Right atrium auricular region (tissue), 2 donors: ENCODE measurements at places on chromosomes 12 and 14.

DNA sequence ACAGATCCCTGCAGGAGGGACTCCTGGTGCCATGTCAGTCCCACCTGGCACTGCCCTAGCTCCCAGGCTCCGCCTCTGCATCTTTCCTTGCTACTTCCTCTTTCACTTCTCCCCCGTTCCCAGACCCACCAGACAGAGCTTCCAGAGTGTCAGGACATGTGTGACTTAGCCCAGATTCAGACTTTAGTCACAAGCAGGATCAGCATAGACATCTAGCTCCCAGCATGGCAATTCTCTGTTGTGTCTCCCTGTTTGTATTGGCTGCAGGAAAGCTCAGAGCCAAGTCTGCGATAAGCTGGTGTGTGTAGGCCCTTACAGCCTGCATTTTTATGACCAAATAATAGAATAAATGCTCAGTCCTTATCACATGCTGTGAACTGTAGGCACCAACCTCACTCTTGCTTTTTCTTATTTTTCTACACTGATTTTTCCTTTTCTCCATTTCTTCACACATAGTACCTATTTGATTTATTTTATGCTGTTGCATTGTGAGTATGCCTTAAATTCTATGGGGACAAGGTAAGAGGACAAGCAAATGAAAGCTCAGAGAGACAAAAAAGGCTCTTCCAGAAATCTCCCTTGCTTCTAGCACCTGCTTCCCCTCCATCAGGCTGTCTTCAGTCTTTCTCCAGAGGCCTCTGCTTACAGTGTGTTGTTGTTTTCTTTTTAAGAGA, 5.9 kb downstream of the DHRS2 start:
- DNase-seq: no peak

DNA sequence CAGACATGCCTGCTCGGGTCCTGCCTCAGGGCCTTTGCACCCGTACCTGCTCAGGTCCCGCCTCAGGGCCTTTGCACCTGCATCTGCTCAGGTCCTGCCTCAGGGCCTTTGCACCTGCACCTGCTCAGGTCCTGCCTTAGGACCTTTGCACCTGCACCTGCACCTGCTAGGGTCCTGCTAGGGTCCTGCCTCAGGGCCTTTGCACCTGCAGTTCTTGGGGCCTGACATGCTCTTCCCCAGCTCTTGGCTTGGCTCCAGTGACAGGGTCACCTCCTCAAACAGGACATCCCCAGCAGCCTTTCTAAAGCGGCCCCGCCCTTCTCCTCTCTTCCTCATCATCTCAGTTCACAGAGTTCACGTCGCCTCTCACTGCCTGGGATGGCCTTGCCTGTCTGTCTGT, 54.9 kb upstream of the NCOR2 start:
- no peak for DNase-seq

DNA sequence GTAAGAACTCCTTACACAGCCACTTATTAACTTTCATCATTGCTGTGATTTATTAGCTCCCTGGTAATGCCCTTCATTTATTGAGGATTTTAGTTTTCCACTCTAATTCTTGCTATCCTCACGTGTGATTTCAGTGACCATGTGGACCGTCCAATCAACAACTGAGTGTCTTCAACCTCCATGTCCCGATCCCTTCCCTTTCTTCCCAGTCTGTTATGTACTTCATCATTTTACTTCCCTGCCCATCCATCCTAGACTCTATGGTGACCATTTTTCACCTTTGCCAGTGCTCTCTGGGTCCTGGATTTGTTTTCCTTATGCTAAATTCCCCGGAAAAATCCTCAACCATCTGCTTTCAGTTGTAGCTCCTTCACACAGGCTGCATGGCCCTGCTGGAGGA, 111.0 kb downstream of the MSRB3 start:
- no peak for DNase-seq

DNA sequence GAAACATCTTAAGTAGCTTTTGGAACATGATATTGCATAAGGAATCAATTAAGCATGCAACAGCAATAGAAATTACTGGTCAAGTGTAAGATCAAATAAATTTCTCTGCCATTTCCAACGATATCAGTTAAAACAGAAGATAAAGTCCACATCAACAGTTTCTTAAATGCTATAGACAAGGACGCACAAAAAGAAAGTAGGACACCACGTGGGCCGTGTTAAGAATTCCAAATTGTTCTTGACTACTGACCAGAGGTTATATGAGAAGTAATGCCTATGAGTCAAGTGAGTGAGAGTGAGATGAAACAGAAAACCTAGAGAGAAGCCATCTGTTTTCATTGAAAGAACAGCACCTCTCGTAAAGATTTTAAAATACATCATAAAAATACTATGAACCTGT, 318.2 kb downstream of the TMEM117 start:
- no peak for DNase-seq

DNA sequence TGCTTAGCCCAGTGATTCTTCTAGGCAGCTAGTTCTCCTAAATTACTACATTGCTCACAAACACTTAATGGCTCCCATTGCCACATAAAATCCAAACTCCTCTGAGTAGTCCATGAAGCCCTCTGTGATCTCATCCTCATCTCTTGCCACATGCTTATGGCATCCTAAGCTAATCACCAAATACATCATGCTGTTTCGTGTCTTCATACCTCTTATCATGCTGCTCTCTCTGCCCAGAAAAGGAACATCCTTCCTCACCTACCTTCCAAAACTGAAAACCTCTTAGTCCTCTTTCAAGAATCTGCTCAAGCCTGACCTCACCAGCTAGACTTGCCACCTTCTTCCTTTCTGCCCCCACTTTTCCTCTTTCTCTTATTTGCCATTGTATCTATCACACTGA, 108.5 kb downstream of the DUSP6 start:
- no peak for DNase-seq

- no peak for DNase-seq
These were observed 795 bp upstream of the ACOT2 start for GRCh38 chr14:73567951-73568885.

DNA sequence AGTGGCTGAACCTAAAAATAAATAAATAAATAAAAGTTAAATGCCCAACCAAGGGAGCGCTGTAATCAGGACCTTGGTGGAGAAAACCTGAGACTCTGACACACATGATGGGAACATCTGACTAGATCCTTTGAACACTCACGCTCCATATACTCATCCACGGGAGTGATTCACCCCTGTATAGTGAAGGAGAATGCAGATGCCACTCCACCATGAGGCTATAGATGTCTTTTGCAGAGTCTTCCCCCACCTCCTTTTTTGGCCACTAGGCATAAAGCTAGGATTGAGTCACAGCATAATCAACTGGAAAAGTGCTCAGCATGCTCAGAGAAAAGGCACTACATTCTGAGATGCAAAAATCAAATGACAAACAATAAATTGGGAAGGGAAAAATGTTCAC, 19.0 kb downstream of the ADAM20 start:
- no peak for DNase-seq

DNA sequence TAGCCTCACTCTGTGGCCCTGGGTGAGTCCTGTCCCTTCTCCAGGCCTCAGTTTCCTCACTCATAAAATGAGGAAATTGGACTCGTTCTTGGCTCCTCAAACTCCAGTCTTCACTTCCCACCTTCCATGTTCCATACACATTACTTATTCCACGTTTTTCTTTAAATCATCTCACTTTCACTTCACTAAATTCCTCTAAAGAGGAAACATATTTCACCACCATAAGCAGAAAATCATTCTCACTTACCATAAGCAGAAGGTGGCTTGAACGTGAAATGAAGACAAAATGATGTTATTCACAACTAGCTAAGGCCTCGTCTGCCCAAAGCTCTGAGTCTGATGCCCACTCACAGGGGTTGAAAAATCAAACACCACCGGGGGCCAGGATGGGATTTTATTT, 278.3 kb downstream of the ADGRD1 start:
- DNase-seq: no peak

- DNase-seq: no peak
These were observed 179.9 kb downstream of the ADCK1 start for GRCh38 chr14:77979666-77980351.

DNA sequence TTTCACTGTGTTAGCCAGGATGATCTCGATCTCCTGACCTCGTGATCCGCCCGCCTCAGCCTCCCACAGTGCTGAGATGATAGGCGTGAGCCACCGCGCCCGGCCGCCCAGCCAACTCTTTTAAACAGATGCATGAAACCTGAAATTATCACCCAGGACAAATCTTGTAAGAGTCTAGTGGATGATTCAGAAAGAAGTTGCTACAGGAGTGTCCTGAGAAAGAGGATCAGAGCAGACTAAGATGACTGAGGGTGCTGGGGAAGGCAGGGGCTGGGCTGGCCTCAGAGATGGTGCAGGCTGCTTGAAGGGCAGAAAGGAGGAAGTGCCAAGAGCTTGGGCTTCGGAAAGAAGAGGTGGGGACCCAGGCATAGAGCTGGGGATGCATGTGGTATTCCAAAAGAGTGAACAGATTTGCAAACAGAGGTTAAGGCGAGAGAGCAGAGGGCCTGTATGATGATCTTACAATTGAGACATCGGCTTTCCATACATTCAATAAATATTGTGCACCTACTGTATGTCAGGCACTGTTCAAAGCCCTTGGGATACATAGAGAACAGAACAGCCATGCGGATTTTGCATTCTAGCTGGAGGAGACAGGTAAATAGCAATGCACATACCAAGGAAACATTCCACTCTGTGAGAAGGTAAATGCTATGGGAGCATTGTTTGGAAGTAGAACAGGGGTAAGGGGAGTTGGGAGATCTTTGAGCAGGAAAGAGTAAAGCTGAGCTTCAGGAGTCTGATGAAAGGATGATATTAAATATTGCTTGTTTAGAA, 7.4 kb upstream of the CD9 start:
- DNase-seq: no peak

DNA sequence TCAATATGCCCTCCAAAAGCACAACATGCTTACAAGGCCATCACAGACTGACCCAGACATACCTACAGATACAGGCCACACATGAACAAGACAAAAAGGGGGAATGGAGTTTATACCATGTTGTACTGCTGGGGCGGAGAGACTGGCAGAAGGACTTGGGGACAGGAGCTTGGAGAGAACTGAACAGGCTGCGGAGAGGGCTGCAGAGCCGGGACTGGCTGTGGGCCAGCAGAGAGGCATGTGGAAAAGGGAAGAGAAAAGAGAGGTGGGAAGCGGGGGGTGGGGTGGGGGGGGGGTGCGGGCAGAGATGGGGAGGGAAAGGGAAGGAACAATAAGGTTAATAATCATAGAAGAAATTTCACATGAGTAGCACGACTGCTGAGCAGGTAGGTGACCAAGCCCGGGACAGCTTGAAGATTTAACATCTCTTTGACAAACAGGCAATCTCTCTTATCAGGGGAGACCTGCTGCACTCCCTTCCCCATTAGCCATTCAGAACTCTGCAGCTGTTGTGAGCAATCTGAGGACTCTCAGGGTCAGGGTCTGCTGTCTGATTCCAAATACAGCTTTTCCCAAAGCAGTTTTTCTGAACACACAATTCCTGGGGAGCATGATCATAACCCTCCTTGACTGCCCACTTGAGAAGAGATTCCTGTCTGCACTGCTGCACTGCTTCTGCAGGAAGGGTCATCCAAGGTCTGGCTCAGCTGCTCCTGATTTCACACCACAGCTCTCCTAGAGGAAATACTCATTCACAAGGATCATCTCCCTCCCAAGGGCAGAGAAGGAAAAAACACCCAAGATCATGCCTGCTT, 21.6 kb upstream of the STAC3 start:
- DNase-seq: no peak

DNA sequence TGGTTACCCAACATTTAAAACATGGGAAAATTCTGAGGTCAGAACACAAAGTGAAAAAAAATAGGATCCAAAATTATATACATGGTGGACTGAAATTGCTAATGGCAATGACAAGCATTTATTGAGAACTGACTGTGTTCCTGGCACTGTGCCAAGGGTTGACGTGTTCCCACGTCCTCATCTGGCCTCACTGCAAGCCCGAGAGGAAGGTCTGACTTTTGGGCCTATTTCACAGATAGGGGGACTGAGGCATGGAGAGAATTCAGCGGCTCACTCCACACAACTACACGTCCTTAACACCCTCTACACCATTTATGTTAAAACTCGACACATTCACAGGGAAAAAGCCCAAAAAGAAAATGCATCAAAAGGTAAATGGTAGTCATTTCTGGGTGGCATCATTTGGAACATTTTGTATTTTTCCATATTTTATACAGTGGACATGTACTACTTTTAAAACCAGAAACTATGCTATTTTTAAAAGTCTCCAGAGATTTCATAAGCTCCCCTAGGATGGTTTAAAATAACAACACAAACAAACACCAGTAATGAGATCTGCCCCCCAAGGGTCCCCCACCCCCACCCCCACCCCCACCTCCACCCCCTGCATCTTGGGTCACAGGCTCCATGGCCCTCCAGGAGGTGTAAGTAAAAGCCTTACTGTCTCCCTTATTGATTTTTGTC, 27.7 kb downstream of the CLMN start:
- DNase-seq: peak; percentile 78

- no peak for DNase-seq
These were observed 25.6 kb upstream of the GPATCH2L start for GRCh38 chr14:76126076-76126475.

GRCh38 chr12:41802803-41803202, 341.9 kb downstream of the GXYLT1 start:
- no peak for DNase-seq

GRCh38 chr14:41403360-41403759, 203.3 kb upstream of the LRFN5 start:
- no peak for DNase-seq

DNA sequence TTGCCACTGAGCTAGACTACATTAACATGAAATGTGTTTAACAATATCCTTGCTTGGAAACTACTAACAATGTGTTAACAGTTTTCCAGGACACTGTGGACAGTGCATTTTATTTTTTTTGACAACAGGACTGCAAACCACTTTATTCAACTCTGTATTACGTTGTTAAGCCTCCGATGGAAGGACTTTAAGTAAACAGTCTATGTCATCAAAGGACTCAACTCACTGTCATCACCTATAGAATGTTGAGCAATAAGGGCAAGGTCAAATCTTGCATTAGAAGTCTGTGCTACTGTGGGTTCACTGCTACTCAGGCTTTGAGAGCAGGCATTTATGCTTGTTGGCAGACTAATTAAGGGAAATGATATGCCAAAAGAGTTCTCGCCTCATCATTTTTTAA, 483.7 kb downstream of the FLRT2 start:
- DNase-seq: no peak

GRCh38 chr12:132021031-132021871, 71.5 kb downstream of the EP400 start:
- DNase-seq: no peak

GRCh38 chr12:124713436-124714082, 146.1 kb upstream of the NCOR2 start:
- peak; percentile 82 for DNase-seq

- DNase-seq: no peak
These were observed 15.5 kb downstream of the BAZ2A start for GRCh38 chr12:56614627-56615026.

- peak; percentile 68 for DNase-seq
These were observed 49.1 kb upstream of the RNU6-8 start for GRCh38 chr14:32252030-32252670.

- no peak for DNase-seq
These were observed 54.1 kb downstream of the AK7 start for GRCh38 chr14:96445844-96446710.

DNA sequence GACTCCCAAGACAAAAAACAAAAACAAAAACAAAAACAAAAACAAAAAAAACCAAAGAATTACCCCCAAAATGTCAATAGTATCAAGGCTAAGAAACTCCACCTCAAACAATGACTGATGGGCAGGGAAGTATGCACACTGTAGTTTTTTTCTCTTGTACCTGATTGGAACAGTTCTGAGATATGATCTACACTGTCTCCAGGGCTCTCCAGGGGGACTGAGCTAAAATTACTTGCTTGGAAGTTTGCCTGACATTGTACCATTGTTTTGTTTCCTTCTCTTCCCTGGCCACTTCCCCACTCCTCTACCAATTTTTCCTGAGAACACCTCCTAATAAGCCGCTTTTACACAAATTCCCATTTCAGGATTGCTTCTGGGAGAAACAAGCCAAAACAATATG, 22.3 kb upstream of the CATSPERB start:
- no peak for DNase-seq
